ENCODE measurements at places on chromosomes 12 and 14.

DNA sequence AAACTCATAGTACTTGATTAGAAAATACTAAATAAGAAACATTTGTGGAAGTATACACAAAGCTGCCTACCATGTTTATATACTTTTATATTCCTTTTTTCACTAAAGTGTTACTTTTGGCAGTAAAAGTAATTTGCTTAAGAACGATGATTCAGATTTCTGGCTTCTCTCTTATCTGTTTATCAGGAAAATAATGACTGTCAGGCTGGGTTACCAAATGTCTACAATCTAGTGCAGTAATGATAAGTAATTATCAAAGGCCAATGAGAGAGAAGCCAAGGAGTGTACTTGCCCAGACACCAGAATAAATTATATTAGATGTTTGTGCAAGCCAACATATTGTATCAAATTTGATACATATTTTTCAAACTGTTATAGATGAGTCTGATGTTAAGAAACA is 113.4 kb downstream of the RALGAPA1 start:
- DNase-seq = no peak

- no peak for DNase-seq
Measured at GRCh38 chr14:92792885-92793284, 1.2 kb upstream of the GOLGA5 start.

DNA sequence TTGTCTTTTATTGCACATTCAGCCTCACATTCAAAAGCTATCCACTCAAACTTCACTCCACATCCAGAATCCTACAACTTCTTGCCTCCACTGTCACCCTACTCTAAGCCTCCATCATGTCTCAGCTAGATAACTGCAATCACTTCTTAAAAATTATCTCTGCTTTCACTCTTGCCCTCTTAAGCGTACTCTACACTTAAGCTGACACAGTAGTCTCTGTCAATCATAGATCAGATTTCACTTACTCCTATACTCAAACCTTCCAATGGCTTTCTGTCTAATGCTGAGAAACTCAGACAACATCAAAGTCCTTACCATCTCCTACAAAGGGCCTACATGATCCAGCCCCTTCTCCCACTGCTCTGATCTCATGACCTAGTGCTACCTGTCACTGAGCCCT is 304.1 kb downstream of the ITPR2 start:
- no peak for DNase-seq

GRCh38 chr12:57057067-57057751 is 7.3 kb upstream of the MYO1A start:
- no peak for DNase-seq

DNA sequence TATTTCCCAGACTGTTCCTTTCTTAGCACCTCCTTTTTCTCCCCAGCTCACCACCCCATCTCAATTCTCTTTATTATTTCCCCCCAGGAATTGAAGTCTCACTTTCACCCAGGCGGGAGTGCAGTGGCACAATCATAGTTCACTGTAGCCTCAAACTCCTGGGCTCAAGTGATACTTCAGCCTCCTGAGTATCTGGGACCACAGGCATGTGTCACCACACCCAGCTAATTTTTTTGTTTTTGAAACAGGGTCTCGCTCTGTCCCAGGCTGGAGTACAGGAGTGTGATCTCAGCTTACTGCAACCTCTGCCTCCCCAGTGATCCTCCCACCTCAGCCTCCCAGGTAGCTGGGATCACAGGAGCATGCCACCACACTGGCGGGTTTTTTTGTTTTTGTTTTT is 11.0 kb downstream of the RACGAP1 start:
- DNase-seq = no peak

DNA sequence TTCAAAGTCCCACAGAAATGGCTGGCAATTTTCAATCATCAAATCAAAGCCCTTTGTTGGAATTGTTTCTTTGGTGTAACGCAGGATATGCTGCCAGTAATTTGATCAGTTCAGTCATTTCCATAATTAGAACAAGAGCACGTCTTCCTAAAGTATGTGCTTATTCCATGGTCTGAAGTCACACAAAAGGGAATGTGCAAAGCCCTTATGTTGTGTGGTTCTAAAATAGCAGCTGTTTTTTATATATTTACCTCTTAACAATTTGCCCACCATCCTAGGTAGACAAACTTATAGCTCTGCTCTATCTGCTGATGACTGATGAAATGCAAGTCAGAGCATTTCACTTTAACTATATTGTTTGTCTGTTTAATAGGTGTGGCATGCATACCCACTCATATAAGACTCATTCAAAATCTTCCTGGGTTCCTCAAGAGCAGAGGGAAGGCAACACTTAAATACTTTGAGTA is 176.1 kb upstream of the SLC38A2 start:
- DNase-seq = no peak

DNA sequence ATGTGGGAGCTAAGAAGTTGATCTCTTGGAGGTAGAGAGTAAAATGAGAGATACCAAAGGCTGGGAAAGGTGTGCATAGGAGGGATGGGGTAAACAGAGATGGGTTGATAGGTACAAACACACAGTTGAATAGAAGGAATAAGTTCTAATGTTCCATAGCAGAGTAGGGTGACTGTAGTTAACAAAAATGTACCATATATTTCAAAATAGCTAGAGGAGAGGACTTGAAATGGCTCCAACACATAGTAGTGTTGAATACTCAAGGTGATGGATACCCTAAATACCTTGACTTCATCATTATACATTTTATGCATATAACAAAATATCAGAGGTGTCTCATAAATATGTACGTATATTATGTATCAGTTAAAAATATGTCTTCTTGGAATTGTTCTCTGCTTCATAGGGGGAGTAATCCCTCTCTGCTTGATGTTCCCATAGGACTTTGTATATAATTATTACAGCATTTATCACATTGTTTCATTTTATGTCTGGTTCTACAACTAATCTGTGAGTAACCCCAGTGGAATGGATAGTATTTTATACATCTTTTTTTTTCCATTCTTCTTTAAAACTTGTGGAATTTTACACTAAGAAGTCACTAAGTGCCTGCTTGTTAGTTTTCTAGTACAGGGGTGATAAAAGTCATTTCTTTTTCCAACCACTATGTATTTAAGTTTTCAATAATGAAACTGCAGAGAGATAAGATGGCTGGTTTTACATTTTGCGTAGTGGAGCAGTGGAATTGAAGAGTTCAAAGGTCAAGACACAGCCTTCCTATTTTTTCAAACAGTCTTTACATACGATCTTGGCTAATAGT is 1940.0 kb upstream of the SEL1L start:
- no peak for DNase-seq
